Stimulated activated CD4-positive, alpha-beta T cell treated with anti-CD3 and anti-CD28 coated beads, Interleukin-1b, Interleukin-23, amount 100 ng/mL, for 1 hour (primary cell): ENCODE measurements at places on chromosomes 13 and 19.

DNA sequence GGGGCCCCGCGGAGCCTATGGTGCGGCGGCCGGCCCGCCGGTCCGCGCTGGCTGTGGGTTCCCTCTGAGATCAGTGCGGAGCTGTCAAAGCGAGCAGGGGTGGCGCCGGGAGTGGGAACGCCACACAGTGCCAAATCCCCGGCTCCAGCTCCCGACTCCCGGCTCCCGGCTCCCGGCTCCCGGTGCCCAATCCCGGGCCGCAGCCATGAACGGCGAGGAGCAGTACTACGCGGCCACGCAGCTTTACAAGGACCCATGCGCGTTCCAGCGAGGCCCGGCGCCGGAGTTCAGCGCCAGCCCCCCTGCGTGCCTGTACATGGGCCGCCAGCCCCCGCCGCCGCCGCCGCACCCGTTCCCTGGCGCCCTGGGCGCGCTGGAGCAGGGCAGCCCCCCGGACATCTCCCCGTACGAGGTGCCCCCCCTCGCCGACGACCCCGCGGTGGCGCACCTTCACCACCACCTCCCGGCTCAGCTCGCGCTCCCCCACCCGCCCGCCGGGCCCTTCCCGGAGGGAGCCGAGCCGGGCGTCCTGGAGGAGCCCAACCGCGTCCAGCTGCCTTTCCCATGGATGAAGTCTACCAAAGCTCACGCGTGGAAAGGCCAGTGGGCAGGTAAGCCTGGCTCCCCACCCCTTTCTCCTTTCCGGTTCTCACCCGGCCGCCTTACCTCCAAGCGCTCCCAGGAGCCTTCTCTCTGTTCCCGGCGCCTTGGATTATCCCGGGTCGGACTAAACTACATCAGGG, at the start of gene PDX1:
Gene PDX1 (plus strand): TSS at position 67 of the 743 bp plus-strand sequence. CDS start 139 bp downstream, at position 206.
- DNase-seq: no peak

DNA sequence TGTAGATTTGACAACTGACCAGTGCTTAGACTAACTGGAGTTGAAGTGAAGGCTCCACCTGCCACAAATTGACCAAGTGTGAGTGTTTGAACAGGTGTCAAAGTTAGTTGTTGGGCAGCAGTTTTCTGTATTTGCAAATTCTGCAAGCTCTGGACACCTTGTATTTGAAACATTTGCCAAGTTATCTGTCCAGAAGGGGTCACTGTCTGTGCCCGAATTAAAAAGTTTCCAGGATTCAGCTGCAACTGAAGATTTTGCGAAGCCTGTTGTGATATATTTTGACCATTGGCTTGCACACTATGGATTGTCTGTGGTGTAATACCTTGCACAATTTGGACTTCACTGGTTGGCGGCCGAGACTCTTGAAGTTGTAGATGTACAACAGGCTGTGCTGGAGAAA, 1690.7 kb downstream of the SLITRK5 start:
- no peak for DNase-seq

DNA sequence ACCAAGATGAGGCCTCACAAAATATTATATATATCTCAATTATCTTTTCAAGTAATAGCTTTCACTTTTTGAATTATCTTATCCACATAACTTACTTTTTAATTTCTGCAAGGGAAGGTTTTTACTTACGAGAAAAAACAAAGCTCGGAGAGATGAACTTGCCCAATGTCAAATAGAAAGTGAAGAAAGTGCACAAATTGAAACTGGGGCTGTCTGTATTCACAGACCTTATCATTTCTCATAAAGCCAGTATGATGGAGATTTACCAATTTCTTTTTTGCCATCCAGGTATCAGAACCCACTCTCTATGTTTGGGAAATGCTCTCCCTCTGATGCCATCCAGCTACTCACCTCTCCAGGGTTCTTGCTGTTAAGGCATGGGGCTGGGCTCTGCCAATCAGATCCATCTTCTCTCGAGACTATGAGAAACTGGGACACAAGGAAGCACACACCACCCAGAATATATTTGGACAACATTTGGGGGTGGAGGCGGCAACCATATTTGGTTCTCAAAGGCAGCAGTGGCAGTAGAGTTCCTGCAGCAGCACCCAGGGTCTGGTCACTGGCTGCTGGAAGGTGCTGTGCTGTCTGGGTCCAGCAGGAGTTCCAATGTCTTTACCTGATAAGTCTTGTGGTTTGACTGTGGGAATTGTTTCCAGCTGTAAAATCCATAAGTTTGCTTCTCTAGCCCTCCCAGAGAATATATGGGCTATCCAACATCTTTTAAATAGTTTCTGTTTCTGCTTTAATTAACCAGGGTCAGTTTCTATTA, 45.8 kb upstream of the SCEL start:
- no peak for DNase-seq

GRCh38 chr13:24274452-24275021, 34.8 kb upstream of the C1QTNF9 start:
- peak; percentile 31 for DNase-seq

DNA sequence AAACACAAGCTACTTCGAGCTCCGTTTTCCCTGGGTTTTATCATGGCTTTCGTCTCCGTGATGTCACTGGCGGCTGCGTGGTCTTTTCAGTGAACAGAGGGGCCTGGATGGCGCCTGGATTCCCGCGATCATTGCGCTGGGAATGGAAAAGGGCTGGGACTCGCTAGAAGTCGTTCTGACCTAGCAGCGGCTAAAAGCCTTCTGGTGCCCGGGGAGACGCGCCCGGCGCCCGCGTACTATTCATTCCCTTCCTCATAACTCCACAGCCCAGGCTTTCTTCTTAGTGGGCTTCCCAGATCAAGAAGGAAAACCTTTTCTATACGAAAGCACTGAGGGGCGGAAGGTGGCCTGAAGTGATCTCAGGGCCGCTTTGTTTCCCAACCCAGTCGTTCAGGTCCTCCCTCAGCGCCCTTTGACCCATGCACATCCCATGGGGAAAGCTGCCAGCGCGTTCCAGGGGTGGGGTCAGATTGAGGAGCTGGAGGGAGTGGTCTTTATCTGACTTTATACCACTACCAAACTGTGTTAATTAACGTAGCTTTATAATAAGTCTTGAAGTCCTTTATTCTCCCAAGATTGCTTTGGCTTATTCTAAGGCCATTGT, 96.6 kb downstream of the ELF1 start:
- DNase-seq: no peak

DNA sequence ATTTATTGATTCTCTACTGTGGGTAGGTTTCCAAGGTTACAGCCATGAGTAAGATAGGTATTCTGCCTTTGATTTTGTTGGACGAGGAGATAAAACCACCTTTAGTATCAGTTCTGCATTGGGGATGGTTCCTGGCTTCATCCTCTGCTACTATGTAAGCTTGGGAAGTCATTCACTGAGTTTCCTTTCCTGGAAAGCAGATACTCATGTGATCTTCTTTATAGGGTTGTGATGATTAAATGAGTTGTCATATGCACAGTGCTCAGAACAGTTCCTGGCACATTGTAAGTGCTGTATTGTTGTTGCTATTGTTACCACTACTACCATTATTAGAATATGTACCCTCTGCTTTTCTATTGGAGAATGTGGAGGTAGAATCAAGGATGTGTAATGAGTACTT, 13.1 kb upstream of the WTIP start:
- no peak for DNase-seq

- no peak for DNase-seq
Observed at GRCh38 chr19:18475004-18475453, 37.1 kb upstream of the ISYNA1 start.

GRCh38 chr13:97284558-97284957, 62.4 kb downstream of the MBNL2 start:
- DNase-seq: no peak

- DNase-seq: no peak
Observed at GRCh38 chr13:102868366-102868936, 22.6 kb downstream of the ERCC5 start.

DNA sequence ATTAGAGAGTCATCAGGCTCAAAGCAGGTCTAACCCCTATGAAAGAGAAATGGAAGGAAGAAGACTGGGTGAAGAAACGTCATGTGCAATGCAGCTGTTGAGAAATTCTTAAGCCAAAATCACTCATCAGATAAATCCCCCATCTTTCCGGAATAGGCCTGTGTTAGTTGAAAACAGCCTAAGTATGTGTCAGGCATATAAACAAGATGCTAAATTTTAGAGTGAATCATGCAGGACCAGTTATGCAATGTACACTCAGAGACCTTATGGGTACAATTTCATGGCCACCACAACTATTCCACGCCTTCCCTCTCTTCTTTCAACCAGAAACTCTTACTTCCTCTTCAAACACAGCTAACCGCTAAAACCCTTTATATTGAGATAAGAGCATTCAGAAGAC, 717.7 kb upstream of the ATXN8OS start:
- no peak for DNase-seq

DNA sequence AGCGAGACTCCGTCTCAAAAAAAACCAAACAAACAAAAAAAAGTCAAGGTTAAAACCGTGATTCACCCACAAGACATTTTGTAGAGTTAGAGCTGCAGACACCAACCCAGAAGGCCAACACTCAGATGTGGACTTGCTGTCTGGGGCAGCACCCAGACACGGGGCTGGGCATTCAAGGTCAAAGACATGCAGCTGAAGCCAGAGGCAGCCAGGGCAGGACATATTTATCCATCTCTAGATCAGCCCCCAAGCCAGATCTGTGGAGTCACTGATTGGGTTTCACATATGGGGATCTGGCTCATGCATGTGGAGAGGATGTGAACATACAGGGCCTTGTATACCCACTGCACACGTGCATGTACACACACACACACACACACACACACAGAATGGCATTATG, 3.6 kb downstream of the KLK15 start:
- no peak for DNase-seq

DNA sequence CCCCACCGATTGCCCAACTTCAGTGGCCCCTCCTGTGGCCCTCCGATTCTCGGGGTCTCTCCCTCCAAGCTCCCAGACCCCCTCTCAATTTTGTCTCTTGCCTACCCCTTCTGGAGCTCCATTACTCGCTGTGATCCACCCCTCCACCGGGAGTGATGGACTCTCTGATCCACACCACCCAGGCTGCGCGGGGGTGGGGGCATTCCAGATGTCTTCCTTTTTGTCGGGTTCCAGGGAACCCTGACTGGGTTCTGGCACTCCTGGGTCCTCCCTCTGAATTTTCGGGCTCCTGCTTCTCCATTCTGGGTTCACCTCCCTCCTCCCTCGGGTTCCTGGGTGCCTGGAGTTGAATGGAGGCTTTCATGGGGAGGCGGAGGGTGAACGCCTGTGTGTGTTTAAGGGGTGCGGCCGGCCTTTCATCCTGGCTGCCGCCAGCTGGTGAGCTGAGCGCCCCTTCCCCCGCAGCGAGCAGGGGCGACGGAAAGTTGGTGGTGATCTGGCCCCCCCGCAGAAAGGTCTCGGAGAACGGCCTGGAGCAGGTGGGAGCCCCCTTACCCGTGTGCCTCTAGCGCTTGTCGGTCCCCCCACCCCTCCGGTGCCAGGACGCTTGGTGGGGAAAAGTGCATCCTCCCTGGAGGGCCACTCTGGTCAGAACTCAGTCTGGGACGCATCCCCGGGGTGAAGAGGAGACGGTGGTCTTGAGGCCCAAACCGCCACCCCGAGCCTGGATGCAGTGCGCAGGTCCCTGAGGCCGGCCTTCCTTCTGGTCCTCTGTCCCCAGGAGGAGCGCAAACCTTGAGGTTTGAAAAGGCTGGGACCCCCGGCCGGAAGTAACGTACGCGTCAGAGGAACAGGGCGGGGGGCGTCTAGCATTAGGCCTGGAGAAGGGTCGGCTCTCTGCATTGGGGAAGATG, 1.6 kb downstream of the MISP3 start:
- DNase-seq: no peak

- DNase-seq: no peak
Observed at GRCh38 chr19:39765091-39766076, 13.3 kb upstream of the LEUTX start.

- no peak for DNase-seq
Observed at GRCh38 chr13:43492311-43492710, 294.5 kb downstream of the ENOX1 start.

- DNase-seq: no peak
Observed at GRCh38 chr13:52383366-52383765, 22.6 kb downstream of the THSD1 start.

DNA sequence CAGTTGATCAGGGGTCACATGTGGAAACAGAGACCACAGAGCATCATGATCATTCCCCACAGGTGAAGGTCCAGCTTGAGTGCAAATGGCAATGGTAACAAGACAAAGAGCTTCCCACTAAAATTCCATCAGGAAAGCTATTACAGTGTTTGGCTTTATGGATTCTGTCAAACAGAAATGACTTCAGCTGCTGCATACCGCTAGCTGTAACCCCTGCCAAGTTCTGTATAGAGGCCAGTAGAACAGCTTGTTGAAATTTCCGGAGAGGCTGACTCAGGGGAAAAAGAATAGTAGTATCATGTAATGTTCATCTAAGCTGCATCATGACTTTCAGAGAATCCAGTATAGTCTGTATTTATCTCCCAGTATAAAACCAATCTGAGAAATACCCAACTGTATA, 1704.7 kb downstream of the SLITRK5 start:
- no peak for DNase-seq

GRCh38 chr19:8239528-8240273, 30.5 kb downstream of the CERS4 start:
- no peak for DNase-seq

DNA sequence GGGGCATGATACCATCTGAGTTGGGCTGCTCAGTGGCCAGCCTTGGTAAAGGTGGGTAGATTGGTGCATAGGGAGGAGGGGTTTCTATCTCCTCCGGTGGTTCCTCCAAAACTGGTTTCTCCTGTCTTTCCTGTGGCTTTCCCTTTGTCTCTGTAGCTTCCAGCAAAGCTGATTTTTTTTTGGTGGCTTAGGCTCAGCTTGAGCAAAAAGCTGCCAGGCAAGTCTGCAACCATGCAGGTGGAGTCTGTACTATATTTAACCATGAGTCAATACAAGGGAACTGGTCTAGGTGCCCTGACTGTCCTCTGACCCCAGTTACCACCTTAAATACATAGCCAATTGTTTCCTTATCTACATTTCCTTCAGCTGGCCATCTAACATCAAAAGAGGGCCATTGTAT, 64.0 kb upstream of the ZNF681 start:
- DNase-seq: no peak

GRCh38 chr19:8585894-8586750, 8.9 kb upstream of the MYO1F start:
- DNase-seq: no peak

DNA sequence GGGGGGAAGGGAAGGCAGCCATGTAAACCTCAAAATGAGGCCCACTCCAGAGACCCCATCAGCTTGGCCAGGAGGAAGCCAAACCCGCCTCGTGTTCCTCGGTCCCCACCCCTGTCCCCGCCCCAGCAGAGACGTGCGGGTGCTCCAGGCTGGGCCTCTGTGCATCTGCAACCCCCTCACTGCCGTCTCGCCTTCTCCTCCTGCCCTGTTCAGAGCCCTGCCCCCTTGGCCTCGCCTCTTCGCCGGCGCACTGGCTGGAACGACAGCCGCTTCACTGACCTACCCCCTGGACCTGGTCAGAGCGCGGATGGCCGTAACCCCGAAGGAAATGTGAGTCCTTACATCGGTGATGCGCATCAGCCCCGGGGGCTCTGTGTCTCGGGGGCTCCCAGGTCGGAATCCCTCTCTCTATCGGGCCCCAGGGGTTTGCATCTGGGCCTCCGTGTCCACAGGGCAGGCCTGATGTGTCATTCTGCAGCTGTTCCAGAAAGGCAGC, 32.2 kb downstream of the TMEM161A start:
- no peak for DNase-seq

- DNase-seq: no peak
Observed at GRCh38 chr19:50876456-50876855, 3.2 kb downstream of the KLK2 start.
